ENCODE measurements at places on chromosomes 16 and 17.

GRCh38 chr16:2048116-2048543, 345 bp downstream of the TSC2 start:
- no peak for DNase-seq

- DNase-seq = no peak
These were observed 110.4 kb downstream of the SPAG9 start for GRCh38 chr17:51010173-51010675.

- peak; percentile 47 for DNase-seq
These were observed 14.2 kb upstream of the SLC38A10 start for GRCh38 chr17:81309140-81309858.

DNA sequence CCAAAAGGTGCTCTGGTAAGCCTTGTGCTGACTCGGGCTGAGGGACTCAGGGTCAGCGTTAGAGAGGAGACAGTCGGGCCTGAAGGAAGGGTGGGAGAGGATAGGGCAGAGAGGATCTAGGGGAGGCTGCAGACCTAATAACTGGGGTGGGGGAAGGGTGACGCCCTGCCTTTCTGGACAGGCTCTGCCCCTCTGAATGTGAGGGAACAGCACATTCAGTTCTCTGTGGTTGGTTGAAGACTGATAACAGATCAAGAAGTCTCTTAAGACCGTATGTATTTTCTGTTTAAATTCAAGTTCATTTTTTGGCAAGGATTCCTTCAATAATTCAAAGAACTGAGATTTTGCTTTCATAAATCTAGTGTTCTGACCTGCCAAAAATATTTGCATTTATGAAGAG, 56.2 kb upstream of the TEKT3 start:
- no peak for DNase-seq

DNA sequence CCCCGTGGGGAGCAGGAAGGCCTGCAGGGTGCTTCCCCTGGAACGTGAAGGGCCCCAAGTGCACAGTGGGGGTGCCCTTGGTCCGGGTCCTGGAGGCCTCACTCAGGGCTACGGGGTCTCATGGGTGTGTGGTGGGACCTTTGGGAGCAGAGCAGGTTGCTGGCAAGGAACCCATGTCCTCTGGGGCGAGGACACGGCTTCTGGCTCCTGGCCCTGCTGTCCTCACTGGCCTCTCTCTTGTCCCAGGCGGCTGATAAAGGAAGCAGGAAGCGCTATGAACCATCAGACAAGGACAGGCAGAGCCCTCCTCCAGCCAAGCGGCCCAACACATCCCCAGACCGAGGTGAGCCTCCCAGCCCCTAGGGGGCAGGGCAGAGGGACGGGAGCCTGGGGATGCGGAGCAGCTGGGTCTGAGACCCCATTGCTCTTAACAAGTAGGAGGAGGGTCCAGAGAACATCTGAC, 9.8 kb upstream of the IL17C start:
- no peak for DNase-seq

GRCh38 chr16:16774389-16774788, 395.4 kb downstream of the NPIPA7 start:
- DNase-seq = no peak

DNA sequence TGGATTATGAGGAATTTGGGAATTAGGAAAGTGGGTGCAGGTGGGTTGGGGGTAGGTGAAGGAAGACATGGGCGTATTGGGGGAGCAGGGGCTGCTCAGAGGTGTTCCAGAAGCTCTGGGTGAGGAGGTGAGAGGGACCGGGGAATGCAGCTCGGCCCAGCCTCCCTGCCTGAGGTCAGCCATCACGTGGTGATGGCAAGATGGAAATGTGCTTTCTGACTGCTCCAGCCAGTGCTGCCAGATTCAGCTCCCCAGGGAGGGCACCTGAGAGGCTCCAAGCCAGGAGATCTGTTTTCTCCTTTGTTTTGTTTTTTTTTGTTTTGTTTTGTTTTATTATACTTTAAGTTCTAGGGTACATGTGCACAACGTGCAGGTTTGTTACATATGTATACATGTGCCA, 35.2 kb upstream of the STH start:
- no peak for DNase-seq

DNA sequence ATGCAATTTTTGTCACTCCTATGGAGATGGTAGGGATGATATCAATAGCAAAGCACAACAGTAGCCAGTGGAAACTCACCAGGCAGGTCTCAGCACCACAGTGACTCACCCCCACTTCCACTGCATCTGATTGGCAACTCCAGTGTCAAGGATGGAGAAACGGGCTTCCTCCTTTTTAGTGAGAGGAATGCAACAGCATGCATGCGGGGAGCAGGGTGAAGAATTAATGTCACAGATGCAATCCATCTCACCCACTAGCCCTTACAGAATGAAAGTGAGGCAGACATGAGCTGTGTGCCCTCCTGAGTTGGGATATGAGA, 467.0 kb upstream of the C16orf82 start:
- DNase-seq = no peak

GRCh38 chr17:78797691-78798585, 15.9 kb upstream of the CYTH1 start:
- no peak for DNase-seq

- no peak for DNase-seq
These were observed 659 bp downstream of the KRT15 start for GRCh38 chr17:41518031-41518430.

DNA sequence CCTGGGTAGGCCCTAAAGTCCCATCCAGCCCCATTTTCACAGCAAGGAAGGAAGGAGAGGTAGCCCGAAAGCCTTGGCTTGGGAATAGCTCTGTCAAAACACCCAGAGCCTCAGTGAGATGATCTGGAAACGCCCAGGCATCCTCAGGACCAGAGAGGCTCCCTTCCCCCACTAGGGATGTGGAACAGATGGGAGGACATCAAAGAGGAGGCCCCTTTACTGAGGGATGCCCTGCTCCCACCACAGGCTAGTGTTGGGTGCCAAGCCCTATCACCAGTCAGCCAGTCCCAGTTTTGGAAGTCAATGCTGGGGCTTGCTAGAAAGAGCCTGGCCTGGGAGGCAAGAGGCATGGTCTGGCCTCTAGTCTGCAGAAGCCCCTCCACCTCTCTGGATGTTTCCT, 4.7 kb downstream of the TPPP3 start:
- no peak for DNase-seq

- no peak for DNase-seq
These were observed 7.5 kb upstream of the NOS2 start for GRCh38 chr17:27807567-27808470.

DNA sequence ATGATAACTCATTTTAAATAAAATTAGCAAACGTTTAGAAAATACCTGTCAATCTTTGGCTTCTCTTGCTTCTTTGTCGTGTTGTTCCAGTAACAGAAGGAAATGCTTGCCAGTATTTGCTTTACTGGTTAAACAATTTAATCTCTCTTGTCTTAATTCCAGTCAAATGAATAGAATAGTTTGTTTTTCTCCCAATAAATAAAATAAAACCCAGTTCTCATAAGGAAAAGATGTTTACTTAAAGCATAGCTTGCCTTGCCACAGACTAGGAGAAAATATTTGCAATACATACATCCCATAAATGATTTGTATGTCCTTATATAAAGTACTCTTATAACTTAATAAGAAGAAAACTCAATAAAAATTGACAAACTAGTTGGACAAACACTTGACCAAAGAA, 43.9 kb upstream of the TEKT3 start:
- no peak for DNase-seq

DNA sequence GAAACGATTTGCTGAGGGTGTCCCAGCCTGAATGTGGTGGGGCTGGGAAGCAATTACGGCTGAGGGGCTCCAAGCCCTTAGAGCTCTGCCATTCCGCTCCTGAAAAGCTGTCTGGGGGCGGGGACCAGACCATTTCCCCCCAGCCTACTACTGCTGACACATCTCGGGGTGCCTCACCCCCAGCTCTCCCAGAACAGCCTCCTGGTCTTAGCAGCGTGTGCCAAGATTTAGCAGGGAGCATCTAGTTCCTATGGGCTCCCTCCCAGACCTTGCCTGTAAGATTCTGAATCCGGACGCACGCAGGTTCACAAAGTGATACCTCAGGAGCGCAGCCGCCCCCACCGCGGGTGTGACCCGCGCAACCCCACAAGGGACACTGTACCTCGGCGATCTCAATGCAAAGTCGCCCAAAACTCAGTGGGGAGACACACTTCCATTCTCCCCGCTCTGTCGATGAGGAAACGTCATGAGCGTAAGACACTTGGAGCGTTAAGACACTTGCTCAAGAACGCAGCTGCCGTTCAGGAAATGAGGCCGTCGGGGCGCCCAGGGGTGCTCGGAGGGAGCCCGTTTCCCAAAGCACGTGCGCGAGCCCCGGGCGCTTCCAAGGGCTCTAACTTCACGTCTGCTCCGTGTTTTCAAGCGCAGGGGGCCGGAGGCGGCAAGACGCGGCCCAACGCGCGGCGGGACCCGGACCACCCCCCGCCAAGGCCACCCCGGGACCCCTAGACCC, 629 bp downstream of the GEMIN4 start:
- no peak for DNase-seq

- no peak for DNase-seq
These were observed 75.8 kb downstream of the AXIN2 start for GRCh38 chr17:65485388-65486299.

- no peak for DNase-seq
These were observed 31.8 kb upstream of the ZNF469 start for GRCh38 chr16:88350922-88351321.

DNA sequence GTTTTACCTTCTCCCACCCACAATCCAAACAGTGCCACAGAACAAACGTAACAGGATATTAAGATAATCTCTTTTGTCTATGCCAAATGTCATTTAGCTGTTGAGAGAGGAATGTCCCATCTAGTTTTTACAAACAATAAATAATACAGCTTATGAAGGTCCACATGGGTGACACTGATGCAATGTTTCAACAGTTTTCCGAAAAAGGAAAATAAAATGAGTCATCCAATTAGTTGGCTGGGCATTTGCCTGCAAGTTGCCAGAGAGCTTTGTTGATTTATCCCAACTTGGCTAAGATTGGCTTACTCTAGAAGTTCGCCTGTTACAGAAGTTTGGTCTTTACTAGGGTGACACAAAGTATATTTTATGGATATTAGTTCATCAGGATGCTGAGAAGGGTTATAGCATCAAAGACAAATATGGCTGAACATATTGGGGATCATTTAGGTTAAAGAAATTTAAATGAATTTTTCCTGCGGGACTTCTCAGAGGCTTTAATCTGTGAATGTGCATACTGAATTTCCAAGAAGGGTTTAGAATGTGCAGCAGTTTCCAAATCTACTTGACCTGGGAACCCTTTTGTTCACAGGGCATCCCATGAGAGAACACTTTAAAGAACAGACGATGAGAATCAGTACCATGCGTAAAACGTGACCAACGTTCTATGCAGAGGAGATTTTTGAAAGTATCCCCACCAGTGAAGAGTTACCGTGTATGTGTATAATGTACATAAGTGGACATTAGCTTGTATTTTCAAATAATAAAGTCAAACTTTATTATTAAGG, 73.1 kb downstream of the CDH13 start:
- no peak for DNase-seq

DNA sequence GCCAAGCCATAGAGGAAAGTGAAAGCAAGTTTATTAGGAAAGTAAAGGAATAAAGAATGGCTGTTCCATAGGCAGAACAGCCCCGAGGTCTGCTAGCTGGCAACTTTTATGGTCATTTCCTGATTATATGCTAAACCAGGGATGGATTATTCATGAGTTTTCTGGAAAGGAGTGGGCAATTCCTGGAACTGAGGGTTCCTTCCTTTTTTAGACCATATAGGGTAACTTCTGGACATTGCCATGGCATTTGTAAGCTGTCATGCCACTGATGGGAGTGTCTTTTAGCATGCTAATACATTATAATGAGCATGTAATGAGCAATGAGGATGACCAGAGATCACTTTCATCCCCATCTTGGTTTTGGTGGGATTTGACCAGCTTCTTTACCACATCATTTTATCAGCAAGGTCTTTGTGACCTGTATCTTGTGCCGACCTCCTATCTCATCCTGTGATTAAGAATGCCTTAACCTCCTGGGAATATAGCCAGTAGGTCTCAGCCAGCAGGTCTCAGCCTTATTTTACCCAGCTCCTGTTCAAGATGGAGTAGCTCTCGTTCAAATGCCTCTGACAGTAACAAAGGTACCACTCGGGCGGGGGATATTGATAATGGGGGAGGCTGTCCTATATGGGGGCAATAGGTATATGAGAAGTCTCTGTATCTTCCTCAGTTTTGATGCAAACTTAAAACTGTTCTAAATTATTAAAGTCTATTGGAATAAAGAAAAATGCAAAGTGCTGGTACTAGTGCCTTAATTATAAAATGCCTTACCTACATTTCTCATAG, 38.9 kb upstream of the HELZ start:
- DNase-seq = no peak

DNA sequence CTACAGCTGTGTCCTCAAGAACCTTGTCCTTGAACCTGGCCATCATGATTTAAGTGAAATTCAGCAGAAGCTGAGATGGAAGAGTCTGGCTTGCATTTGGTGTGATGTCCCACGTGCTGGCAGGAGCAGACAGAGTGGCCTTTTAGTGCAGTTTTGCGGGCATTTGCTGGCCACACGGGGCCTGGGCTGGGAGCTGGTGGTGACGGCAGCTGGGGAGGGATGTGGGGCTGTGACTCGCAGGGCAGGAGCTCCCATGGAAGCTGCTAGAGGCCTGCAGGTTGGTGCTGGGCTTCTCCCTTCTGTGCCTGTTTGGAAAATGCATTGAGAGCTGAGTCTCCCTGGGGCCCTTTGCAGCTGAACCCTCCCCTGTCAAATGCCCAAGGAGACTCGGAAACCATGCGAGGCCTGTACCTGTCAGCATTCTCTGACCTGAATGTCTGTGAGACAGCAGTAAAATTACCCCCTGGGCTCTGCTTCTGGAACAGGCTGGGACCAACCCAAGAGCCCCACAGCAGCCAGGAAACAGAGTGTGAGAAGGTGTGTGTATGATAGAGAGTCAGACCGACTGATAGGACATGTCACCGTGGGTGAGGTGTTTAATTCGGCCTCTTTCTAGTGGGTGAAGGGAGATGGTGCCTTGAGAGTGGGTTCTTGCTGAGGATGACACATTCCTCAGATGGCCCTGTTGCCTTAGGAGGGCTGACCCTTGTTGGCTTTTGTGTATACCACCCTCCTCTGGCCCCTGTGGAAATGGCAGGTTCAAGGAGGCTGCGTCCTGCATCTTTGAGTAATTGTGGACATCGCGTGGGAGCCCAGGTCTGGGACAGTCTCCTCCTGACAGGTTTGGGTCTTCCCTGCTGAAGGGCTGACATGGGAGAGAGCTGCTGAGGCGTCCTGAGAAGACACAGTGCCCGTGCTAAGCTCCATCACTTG, 145.5 kb downstream of the MSI2 start:
- no peak for DNase-seq

- DNase-seq = no peak
These were observed 55.4 kb downstream of the SDK2 start for GRCh38 chr17:73588891-73589290.

DNA sequence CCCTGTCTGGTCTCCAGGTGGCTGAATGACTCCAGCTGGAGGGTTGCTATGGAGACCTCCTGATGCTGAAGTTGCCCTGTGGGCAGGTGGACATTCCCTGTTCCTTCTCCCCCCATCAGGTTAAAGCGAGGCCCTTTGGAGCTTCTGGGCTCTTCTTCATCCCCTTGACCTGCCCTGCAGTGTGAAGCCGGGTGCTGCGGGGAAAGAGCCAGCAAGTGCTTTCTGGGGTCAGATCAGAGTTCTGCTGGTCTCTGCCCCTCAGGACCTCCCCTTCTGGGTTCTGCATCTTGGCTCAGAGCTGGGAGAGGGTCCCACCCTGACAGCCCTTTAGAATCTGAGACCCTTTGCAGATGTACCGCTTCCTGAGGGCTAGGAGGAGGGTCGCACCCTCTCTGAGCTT, 25.1 kb downstream of the NKD1 start:
- no peak for DNase-seq
